ENCODE measurements at places on chromosomes 2 and 18.

- DNase-seq: no peak
Observed at GRCh38 chr2:217430916-217431576, 571.2 kb upstream of the TNP1 start.

- no peak for DNase-seq
Observed at GRCh38 chr2:11389551-11390398, 45.3 kb upstream of the ROCK2 start.

DNA sequence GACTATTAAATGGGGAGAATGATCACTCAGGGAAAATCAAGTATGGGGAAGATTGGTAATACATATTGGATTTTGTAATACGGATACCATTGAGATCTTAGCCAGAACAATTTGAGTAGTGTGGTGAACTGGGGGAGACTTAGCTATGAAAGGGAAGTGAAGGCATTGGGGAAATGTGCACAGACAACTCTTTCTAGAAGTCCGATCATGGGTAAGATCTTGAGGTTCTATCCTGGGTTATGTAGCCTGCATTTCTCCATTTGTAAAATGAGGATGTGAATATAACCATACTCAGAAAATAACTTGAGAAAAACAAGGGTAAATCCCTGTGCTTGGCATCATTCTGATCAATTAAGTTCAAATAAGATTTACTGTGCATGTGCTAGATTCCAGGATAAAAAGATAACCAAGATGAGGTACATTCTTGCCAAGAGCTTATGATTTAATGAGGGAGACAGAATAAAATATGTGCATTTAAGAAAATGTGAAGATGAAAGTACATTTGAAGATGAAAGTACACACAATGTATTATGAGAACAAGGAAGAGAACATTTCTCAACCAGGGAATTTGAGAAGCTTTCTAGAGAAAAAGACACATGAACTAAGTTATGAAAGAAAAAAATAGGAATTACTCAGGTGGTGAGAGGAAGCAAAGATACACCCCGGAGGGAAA, 49.5 kb downstream of the SLC40A1 start:
- no peak for DNase-seq

- DNase-seq: no peak
Observed at GRCh38 chr2:99481941-99482340, 7.9 kb downstream of the REV1 start.

DNA sequence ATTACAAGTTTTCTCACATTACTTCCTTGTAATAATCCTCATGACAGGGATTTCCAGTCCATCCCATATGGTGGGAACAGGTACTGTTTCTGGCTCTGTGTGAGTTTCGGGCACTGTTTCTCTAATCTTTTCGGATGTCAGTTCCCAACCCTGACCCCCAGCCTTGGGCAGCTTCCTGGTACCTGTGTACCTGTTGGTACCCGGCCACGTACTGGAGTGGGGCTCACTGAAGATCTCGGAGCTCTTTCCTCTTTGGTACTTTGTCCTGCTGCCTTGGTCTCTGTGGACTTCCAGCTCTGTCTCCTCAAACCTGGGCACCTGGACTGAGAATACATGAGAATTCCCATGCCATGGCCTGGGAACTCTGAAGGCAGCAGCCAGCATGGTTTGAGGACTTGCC, 36.8 kb downstream of the GRHL1 start:
- DNase-seq: no peak

DNA sequence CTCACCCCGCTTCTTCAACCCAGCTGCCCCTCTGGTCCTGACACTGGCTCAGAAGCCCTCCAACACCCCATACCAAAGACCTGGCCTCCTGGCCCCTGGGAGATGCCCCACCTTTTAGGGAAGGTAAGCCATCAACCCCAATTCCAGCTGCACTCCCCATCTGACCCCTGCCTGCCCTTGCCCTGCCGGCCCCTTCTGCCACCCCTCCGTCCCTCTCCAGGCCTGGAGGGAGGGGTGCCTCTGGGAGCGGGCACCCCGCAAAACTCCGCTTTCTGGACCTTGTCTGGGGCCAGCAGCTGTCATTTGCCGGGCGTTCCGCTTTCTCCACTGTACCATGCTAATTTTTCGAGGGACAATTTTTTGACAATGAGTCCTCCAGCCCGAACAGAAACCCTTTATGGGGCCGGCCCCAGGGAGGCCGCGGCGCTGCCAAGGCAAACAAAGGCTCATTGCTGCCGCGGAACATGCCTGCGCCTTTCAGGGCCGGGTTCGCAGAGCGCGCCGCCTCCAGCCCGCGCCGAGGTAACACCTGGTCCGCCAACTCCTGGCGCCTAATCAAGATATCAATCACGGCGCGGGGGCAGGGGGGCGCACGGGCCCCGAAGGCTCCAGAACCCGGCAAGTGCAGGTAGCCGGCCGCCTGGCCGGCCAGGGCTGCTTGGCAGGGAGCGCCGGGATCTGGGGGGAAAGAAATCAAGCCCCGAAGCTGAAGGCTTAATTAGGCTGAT, 96.0 kb downstream of the INHBB start:
- DNase-seq: no peak

- no peak for DNase-seq
Observed at GRCh38 chr2:214904176-214904575, 94.7 kb upstream of the BARD1 start.

DNA sequence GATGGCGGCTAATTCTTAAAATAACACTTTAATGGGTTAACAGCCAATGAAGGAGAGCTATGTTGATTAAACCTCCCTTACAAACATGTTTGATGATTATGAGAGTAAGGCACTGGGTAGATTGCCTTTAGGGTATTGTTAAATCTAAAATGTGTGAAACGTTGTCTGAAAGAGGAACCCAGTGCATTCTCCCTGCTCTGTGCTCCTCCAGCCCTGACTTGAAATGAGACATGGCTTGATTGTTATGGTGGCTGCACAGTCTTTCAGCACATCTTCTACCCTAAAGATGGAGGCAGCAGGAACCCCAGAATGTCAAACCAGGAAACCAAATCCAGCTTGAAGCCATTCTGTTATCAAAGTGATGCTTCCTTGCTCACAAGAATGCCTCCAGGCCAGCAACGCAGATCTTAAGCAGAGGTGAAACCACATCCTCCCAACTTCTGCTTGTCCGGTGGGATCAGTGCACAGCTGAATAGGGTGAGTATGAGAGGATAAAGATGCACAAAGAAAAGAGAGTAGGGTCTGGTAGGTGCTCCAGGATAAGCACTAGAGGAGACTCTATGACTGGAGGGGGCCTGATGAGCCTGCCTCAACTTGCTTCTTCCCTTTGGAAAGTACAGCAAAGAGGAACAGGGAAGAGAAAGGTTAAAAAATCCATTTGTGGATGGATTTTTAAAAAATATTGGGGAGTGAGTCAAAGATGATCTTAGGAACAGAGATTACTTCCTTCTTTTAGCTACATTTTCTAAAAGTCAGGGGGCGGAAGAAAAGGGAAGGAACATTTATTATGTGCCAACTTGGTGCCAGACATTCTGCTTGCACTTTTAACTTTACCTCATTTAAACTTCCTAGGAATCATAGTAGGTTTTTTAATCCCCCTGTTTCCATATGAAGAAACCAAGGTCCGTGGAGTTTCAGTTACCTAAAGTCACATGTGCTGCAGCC, 523.0 kb downstream of the TXNL1 start:
- peak; percentile 20 for DNase-seq

DNA sequence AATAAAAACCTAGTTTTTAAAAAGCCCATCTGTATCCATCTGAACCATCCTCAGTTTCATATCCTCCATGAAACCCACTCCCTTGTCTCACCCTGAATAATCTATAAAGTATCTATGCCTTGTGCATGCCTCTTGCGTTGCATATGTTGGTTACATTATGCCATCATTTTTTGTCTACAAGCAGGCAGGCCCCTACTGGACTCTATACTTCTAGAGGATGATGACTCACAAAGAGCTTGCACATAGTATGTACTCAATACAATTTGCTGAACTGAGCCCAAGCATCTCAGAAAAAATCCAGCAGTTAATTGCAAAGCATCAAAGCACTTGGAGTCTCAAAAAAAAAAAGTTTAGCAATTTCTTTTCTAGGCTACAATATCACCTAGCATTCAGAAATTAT, 95.6 kb downstream of the DYM start:
- no peak for DNase-seq

DNA sequence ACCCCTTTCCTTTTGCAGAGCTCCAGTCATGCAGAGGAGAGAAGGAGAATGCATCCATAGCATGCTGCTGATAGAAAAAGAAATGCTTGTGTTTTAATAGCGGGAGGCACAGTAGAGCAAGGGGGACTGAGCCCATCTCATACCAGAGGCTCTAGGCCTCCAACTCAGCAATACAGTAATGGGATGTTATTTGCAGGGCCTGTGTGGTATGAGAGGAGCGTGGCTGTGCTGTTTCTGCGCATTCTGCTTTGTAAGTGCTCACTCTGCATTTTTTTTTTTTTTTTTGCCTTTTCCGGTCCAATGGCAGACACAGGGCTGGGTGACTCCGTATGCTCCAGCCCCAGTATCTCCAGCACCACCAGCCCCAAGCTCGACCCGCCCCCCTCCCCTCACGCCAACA, 200.0 kb downstream of the GBX2 start:
- DNase-seq: no peak

GRCh38 chr2:191264647-191265081, 19.5 kb downstream of the MYO1B start:
- no peak for DNase-seq

GRCh38 chr2:218631837-218632236, 24.1 kb downstream of the PLCD4 start:
- no peak for DNase-seq

DNA sequence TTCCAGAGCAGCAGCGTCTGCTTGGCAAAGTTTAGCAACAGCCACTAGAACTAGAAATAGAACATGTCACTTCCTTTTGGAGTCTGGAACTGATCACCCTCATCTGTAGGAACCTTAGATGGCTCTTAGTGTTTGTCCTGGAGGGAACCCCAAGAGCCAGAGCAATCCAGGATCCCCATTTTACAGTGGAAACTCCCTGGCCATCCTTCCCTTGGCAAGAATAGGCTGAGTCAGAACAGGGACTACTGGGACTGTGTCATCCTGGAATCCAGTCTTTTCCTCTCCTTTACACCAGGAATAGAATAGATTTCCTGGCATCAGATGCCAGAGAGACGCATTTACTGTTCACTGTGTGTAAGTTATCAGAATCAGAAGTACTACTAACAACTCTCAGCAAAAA, 33.2 kb upstream of the GRHL1 start:
- no peak for DNase-seq

- DNase-seq: no peak
Observed at GRCh38 chr18:213966-214365, 53.9 kb downstream of the THOC1 start.

GRCh38 chr2:227661025-227661649, 5.5 kb upstream of the SCYGR5 start:
- DNase-seq: no peak

DNA sequence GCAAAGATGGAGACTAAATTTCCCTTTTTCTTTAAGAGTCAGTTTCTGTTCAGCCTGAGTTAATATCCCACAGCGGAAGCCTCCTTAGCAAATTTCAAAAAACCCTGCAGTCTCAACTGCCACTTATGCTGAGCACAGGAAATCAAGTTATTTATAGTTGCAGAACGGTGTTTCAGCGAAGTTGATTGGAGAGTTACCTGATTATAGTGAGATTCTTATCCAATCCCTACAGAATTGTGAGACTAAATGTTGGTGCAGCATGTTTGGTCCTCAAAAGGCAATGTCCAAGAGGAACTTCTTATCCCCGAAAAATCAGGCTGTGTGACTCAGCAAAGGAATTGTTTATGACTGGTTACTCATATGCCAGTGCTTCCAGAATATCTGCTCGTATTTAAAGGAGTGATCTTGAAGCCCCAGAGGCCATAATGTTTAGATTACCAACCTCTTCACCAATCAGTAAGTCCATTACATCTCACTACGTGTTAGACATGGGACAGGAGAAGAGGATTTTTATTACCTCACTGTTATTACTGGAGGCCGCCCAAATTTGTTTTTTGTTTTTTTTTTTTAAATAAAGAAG, 67.9 kb downstream of the LRRFIP1 start:
- no peak for DNase-seq

DNA sequence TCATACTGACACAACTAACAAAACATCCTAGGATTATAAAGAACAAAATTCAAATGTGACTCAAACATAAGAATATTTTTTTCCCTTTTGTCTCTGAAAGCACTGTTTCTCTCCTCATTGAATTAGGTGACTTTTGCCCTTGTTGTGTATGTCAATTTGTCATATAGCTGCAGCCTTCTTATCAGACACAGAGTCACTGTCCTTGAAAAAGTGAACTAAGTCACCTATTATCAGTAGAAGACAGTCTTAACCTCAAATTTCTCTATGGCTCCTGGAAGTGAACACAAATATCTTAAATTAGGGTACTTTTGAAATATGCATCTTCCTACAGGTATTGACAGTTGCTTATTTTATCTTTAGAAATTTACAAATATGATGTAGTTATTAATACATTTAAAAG, 360.6 kb downstream of the NBAS start:
- DNase-seq: no peak

- no peak for DNase-seq
Observed at GRCh38 chr2:33287507-33288005, 188.9 kb upstream of the RASGRP3 start.

DNA sequence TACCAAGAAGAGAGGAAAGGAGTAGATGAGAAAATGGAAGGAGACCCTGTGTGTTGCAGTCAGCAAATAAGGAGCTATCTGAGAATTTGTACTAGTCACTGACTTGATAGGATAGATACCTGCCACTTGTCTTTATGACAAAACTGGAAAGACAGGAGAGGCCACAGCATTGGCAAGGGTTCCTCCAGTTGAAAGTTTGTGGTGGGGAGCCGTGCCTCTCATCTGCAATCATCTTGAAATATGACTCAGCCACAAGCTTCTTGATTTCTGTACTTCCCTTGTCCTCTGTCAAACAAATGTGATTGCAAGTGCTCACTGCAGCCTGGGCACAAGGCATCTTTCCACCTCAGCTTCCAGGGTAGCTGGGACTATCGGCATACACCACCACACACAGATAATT, 99.1 kb downstream of the GREB1L start:
- no peak for DNase-seq

DNA sequence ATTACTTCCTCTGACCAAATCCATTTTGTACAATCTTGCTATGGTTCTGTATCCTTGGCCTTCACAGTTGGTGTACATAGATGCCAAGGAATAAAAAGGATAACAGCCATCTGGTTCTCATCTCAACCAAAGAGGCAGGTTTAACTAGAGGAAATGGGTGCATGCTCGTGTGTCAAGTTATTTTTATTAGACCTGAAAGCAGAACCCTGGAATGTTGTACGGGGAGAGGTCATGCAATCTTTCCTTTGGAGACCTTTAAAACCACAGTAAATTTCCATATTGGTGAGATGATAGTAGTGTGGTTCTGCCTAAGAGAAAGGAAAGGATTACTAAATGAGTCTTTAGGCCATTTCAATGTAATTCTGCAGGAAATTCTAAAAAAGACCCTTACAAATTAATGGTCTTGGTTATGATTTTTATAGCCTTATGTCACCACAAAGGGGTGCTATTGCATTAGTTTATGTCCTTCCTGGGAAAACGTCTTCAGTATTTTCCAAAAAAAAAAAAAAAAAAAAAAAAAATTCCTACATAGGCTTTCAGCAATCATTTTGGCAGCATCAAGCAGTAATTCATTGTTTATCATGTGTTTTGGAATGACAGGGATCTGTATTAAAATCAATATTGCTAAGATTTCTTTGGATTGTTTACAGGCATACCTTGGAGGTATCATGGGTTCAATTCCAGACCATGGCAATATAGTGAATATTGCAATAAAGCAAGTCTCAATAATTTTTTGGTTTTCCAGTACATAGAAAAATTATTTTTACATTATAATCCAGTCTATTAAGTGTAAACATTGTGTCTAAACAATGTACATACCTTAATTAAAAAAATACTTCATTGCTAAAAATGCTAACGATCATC, 270.8 kb downstream of the NYAP2 start:
- DNase-seq: no peak
